AG09309 (cell line): ENCODE measurements at places on chromosomes 2 and 18.
A peak's percentile ranks its signal among the peaks of the same experiment; 100 is the strongest.

- DNase-seq = no peak
These were observed 118.5 kb upstream of the CDCA7 start for GRCh38 chr2:173235947-173236803.

DNA sequence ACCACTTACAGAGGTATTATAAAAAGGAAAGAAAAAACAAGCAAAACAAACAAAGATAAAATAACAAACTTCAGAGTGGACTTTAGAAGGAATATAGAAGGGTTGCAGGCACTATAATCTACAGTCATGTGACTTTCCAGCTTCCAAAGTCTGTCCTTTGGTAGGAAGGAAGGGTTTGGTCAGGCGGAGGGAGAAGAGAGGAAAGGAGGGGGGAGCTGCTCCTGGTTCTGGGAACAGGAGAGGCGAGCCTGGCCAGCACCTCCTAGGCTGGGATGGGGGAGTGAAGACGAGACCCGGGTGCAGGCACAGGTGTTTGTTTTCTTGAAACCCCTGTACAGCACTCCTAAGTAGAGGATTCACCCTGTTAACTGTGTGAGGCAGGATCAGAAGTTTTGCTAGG, 53.8 kb upstream of the GATA6 start:
- no peak for DNase-seq

GRCh38 chr2:229231328-229231868, 39.7 kb downstream of the PID1 start:
- DNase-seq = no peak

DNA sequence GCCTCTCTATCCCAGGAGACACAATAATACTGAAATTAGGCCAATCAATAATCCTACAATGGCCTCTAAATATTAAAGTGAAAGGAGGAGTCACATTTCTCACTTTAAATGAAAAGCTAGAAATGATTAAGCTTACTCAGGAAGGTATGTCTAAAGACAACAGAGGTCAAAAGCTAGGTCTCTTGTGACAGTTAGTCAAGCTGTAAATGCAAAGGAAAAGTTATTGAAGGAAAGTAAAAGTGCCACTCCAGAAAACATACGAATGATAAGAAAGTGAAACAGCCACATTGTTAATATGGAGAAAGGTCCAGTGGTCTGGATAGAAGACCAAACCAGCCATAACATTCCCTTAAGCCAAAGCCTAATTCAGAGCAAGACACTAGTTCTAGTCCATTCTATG, 9.5 kb downstream of the SESTD1 start:
- DNase-seq = no peak

DNA sequence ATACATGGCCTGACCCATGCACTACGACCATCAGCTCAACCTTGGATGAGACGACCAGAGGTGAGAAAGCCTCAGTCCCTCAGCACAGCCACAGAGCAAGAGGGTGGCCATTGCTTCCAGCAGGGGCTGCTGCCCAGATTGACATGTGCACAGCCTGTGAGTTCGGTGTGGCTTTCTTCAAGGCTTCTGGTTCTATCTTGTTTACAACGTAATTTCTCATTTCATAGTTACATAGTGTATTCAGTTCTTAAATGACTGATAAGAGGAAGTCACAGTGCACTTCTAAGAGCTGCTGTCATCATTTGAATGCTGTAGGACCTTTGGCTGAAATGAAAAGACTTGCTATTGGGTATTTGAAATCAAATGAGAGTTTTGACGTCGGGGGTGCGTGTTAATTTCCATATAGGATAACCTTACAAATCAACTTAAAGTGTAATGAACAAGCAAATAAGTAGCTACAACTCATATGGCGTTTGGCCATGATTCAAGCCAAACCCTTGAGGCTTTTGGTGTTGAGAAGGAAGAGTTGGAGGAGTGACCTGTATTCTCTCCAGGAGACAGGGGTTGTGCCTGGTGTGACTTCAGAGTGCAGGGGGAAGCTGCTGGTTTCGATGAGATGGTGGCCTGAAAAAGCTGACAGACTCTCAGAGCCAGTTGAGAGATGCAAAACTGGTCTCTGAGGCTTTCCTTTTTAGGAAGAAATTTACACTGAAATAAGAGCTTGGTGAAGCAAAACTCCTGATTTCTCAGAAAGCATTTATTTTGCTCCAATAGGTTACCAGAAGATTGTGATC, 51.0 kb downstream of the TSHZ1 start:
- DNase-seq = no peak

DNA sequence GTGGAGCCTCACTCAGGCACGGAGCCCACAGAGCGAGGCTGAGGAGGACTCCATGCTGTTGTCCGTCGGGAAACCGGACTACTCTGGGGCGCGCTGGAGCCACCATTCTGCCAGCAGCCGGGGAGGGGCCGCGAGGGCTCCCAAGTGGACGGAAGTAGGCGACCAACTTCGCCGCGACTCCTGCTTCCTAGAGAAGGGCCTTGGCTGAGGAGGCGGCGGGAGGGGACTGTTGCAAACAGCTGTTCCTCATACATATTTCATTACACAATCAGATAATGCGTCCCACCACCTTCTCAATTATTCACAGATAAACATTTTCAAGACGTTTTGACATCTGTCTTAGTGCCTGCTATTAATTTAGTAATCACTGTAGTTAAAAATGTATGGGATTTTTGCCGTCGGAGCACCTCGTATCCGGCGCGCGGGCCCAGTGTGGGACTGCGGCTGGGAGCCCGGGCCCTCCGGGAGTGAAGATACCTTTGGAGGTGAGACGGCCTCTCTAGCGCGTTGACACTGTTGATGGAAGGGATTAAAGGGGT, 11.7 kb upstream of the SIX3 start:
- no peak for DNase-seq

DNA sequence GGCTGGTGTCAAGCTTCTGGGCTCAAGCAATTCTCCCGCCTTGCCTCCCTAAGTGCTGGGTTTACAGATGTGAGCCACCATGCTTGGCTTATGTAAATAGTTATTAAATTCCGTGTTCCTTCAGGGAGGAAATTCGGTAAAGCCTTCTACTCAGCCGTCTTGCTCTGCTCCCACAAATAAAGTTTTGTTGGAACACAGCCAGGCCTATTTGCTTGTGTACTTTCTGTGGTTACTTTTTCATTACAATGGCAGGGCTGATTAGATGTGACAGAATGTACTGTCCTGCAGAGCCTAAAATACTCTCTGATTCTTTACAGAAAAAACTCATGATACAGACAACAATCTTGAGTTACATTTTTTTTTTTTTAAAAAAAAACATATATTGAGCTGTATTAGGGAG, 68.8 kb upstream of the TACR1 start:
- DNase-seq = no peak

DNA sequence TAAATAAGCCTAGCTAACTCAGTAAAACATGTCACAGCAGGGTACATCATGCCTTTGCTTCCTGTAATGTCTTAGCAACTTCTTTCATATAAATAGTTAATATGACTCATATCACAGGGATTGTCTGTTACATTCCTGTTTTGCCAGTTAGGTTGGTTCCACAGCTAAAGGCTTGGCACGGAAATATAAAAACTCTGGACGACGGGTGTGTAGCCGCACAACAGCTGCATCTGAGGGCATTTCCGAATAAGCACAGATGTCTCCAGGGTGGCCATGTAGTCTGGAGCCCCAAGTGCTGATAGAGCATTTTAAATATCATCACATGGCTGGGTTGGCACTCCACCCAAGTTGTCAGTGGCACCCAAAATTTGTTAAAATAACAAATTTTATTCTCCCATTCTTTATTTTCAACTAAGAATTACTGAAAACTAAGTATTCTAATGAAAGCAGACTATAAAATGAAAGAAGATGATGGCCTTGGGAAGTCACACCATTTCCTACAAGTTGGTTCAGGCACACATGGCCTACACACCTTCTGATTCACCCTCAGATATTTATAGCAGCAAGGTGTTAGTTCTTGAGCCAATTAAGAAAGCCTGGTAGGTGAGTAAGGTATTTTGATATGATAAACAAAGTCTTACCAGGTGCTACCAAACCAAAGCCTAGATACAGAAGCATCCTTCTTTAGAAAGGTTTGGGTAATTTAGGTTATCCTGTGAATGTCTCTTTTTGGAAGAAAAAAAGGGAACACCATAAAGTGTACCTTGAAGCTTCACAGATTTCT, 61.8 kb upstream of the STK17B start:
- DNase-seq = peak; percentile 69

DNA sequence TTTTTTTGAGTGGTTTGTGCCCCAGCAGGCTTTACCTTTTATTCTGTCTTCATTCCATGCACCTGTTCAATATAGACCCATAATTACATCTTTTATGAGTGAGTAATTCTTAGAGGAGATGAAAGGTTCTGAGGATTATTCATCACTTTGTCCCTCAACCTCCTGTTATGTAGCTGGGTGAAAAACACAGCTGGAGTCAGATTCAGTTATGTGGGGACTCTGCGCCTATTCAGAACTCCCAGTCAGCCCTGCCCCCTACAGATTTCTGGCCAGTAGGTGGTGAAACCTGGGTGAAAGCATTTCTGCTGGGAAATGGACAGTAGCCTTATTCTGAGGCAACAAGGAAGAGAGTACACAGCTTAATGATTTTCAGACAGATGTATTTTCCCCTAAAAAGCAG, 107.8 kb downstream of the MGAT5 start:
- DNase-seq = no peak

GRCh38 chr2:86695053-86695691, 24.9 kb upstream of the RMND5A start:
- DNase-seq = no peak

GRCh38 chr18:30658306-30658705, 384.2 kb downstream of the DSC3 start:
- DNase-seq = no peak

- peak; percentile 96 for DNase-seq
These were observed 133.3 kb downstream of the GFPT1 start for GRCh38 chr2:69253611-69254301.

GRCh38 chr2:68569604-68570003, 73.8 kb upstream of the PROKR1 start:
- DNase-seq = no peak

DNA sequence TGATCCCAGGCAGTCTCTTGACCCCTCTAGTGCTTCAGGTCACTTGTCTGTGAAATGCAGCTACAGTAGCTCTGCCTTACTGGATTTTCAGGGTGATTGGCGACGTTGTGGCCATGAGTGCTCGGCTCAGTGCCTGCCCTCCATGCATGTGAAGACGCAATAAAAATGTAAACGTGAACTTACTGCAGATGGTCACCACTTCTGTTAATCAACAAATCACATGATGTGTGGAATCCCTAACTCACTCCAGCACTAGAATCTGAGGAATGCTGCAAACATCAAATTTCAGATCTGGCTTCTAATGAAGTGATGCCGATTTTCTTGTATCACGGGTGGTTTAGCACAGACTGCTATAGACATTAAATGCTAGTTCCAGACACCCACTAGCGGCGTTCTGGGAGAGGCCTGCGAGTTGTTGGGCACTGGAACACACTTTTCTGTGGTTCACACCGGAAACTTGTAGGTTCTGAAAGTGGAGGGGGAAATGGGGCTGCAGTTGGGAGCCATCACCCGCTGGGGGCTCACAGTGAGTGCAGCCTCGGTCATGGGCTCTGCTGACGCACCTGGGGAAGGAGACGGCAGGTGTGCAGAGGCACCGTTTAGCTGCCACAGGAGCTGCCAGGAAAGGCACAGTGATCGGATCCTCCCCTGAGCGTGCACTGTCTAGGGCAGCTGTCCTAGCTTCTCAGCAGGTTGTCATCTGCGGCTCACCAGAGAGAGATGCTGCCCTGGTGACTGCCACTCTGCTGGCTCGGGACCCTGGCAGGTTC, 6.5 kb downstream of the CNDP1 start:
- DNase-seq = no peak

DNA sequence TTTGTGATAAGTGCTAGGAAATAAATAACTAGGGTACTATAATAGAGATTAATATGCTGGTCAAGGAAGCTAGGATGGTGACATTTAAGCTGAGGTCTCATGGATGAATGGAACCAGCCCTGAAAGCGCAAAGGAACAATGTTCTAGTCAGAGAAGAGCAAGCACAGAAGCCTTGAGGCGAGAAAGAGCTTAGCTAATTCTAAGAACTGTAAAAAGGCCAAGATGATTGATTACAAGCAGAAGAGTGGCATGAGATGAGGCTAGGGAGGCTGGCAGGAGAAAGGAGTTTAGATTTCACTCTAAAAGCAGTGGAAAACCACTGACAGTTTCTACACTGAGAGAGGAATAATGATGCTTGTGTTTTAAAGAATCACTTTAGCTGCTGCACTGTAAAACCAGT, 3.4 kb upstream of the YIPF4 start:
- DNase-seq = no peak

GRCh38 chr18:33034945-33035344, 262.1 kb upstream of the KLHL14 start:
- DNase-seq = no peak

DNA sequence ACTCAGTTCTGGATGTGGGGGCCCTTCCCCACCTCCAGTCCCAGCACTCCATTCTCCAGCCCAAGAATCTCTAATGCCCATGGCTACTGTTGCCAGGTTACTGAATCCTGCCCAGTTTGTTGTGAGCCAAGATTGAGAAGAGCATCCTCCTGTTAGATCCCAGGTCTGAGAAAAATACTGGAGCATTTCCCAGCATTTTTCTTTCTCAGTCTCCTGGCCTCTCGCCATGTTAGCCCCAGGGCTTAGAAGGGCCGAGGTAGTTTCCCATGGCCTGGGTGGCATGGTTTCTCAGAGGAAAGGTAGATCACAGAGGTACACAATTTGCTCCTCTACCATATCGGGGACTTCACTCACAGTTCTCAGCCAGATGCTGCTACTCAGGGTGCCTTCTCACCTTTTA, 135.7 kb downstream of the OTX1 start:
- DNase-seq = no peak

- no peak for DNase-seq
These were observed 279.5 kb upstream of the RAB6C start for GRCh38 chr2:129699781-129700573.

DNA sequence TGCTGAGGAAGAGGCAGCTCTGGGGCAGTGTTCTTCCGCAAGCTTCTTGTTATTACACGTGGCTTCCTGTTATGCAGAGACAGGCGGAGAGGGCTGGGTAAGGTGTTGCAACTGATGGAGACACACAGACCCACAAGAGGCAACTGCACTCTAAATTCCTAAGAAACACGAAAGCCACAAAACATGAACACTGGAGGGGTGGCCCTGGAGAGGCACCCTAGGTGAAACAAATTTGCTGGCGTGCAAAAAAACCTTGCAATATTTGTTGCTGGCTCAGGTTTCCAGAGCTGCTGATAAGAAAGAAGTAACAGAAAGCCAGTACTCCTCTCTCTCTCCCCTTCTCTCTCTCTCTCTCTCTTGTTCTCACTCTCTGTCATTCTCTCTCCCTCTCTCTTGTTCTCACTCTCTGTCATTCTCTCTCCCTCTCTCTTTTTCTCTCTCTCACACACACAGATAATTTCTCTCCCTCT, 31.8 kb downstream of the ARHGAP25 start:
- DNase-seq = no peak

GRCh38 chr2:181250691-181251090, 206.5 kb upstream of the ITGA4 start:
- no peak for DNase-seq

DNA sequence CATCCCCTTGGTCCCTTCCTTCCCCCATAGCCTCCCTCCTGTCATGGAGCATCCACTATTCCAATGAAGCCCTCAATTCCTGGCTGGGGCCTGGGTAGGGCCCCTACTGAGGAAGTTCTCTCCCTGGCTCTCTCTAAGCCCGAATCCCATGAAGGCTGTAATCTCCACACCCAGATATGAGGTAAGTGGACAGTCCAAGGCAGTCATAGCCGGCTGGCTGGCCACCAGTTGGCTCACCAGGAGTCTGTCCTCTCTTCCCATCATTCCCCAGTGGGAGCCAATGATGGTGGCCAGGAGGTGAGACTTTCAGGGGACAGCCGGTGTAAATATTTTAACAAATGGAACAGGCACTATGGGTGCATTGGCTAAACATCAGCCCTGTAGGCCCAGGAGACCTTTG, 6.8 kb upstream of the TAF1B start:
- no peak for DNase-seq
